ENCODE measurements at places on chromosomes 3 and 15.

DNA sequence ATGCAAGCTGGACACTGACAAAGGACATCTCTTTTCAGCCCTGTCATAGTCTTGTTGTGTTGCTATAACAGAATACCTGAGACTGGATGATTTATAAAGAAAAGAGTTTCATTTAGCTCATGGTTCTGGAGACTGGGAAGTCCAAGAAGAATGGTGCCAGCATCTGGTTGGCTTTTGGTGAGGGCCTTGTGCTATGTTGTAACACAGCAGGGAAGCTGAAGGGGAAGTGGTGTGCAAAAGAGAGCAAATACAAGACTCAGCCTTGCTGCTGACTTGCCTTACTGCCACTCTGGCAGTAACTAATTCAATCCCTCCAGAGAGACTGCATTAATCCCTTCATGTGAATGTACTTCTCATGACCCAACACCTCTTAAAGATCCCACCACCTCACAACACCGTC, 356.3 kb upstream of the PROK2 start:
- no peak for DNase-seq

DNA sequence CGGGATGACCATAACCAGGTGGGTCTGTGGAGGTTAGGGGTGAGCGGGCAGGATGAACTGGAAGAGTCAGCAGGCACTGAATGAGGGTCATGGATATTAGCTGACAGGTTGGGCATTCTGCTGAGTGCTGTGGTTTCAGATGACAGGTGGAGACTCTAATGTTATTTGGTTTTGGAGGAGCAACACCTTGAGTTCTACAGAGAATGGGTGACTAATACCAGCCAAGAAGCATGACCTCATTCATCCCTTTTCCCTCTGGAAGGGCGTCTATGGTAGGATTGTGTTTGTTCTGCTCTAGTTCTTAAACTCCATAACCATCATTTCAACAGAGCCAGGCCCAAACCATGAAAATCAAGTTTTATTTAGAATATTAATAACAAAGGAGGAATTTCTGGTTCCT, 550.7 kb upstream of the LMCD1 start:
- no peak for DNase-seq

- DNase-seq, result peak; percentile 31
These were observed 97.7 kb upstream of the ATP2B2 start for GRCh38 chr3:10602769-10603768.

- no peak for DNase-seq
These were observed 88.9 kb downstream of the CLSTN2 start for GRCh38 chr3:140023616-140024530.

GRCh38 chr15:45134682-45135604, 5.1 kb downstream of the DUOX1 start:
- no peak for DNase-seq

DNA sequence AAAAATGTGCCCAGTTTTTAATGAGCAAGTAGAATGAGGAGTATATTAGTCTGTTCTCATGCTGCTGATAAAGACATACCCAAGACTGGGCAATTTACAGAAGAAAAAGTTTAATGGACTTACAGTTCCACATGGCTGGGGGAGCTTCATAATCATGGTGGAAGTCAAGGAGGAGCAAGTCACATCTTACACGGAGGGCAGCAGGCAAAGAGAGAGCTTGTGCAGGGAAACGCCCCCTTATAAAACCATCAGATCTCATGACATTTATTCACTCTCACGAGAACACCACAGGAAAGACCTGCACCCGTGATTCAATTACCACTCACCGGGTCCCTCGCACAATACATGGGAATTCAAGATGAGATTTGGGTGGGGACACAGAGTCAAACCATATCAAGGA, 111.7 kb upstream of the CNTN6 start:
- no peak for DNase-seq
